Activated CD4-positive, alpha-beta T cell treated with anti-CD3 and anti-CD28 coated beads, Interleukin-2, amount 50 U/mL, for 48 hours (primary cell): ENCODE measurements at places on chromosomes 7 and 10.

GRCh38 chr10:7738536-7739407 is 35.7 kb downstream of the ITIH2 start:
- DNase-seq = no peak

GRCh38 chr10:4678023-4678950 is 147.7 kb upstream of the AKR1E2 start:
- no peak for DNase-seq

- no peak for DNase-seq
These were observed 29.1 kb downstream of the STRA8 start for GRCh38 chr7:135262623-135263320.

DNA sequence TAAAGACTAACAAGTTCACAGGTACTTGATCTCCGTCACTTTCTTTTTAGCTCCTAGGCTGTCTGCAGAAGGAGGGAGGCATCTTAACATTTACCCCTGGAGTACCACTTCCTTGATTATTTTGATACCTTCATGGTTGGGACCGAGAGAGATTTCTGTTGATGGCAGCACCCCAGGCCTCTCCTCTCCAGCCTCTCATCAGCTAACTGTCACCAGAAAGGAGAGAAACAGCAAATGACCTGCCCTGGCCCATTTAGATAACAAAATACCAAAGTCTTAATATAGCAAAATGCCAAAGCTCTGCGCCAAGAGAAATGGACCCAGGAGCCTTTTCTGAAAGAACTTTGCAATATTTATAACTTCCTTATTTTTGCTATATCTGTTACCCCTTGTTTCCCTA is 30.0 kb upstream of the KLHL7 start:
- DNase-seq = no peak

GRCh38 chr7:64849250-64849923 is 53.7 kb upstream of the ZNF273 start:
- DNase-seq = no peak

GRCh38 chr10:30155401-30155800 is 96.0 kb upstream of the JCAD start:
- DNase-seq = no peak

- no peak for DNase-seq
These were observed 733.5 kb upstream of the LRRTM3 start for GRCh38 chr10:66192162-66192831.

DNA sequence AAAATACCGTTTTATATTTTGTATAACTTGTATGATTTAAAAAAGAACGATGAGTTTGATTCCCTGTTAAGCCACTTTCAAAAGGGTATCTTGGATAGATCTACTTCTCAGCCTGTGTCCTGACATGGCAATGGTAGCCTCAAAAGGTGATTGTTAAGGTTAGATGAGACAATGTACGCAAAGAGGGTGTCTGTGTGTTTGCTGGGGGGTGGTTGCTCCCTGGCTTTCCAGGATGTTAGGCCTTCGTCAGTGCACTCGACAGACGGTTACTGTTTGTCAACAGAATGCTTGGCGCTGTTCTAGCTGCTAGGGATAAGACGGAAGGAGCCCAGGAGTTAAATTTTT is 90.3 kb downstream of the NEURL1 start:
- peak; percentile 13 for DNase-seq

DNA sequence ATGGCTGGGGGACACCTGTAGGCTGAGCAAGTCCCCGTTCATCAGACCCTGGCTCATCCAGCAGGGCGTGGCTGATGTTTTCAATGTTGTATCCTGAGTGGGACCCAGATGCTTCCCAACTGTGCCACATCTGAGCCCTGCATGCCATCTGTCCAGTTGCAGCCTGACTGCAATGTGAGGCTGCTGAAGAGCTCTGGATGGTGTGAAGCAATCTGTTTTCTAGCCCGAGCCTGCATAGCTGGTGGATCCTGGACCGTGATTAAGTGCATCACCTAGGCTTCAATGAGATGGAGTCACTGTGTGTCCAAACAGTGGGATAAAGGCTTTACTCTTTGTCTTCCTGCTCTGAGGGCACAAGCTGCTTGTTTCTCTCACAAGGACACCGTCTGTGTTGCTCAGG is 99.8 kb downstream of the TCF7L2 start:
- DNase-seq = no peak

DNA sequence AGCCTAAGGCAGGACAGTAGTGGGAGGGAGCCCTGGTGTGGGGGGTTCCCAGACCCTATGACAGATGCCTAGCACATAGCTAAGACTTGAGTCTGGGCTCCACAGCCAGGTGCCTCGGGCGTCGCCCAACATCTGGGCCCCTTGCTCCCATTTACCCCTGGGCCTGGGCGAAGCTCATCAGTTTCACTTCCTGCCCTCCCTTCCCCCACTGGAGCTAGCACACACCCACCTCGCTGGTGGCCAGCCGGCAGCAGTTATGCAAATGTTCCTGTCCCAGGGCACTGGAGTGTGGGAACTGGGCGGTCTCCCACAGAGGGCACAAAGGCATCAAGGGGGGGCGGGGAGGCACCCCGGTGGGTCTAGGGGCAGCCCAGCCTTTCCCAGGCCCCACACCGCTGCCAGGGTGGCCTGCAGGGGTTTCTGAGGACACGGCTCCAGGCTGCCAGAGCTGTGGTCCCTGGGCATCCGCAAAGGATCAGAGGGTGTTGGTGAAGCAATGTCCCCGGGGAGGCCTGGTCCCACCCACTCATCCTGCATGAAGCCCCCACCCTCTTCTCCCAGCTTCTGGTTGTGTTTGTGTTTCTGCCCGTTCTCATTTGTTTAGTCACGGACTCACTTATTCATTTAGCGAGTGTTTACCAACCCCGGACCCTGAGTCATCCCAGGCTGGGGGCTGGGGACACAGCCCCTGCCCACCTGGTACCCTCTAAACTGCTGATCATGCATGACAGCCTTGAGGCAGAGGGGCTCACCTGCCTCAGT is 20.4 kb downstream of the SH2B2 start:
- peak; percentile 36 for DNase-seq

DNA sequence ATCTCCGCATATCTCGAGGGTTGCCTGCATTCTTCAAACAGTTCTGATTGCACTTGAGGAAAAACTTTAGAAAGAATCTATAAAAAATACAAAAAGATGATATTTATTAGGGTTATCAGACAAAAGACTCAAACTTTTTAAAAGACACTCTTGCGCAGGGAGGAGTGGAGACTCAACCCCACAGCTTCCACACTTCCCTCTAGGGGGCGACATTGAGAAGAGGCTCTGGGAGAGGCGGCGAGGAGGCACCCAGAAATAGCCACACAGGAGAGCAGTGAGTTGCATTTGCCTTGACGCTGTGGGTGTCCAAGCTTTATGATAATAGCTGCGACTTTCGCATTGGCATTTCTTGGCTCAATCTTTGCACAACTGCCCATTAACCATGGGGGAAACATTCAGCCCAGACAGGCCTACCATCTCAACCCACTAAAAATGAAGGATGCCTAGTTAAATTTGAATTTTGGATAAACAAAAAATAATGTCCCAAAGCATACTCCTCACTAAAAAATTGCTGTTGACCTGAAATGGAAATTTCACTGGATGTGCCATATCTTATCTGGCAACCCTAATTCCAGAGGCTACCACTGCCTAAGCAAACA is 86.2 kb downstream of the EBF3 start:
- peak; percentile 43 for DNase-seq

DNA sequence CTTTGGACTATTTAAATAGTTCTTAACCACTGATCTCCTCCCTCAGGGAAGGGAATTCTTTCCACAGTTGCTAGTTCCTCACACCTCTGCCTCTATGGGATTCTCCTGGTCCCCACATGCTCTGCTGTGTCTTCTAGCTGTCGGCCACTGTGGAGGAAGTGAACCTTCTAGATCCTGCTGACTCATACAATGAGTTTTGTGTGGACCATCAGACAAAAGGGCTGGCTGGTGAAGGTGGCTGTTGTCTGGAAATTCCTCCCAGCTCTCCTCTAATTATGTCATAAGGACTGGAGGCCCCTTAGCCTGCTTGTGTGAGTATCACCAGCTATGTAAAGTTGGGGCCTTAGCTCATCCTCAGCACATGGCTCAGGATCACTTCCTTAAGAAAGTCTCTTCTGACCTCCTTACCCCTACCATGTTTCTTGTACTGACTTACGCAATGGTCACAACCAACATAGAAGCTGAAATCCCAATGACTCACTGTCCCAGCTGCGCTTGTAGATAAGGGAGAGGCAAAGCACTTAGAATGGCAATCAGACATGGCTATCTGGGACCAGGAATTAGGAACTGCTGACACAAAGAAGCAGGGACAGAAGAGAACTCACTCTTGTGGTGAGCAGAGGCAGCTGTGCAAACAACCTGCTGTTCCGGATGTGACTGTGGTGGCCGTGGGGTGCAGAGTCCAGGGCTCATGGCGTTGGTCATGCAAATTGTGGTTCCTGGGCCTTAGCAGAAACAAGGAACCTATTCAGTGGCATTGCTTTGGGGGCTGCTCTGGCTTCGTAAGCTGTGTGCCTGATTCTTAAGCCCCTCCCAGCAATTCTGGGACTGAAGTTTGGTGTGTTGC is 2.5 kb upstream of the MACC1 start:
- no peak for DNase-seq

- no peak for DNase-seq
These were observed 327.5 kb upstream of the PLXDC2 start for GRCh38 chr10:19488592-19489280.

- DNase-seq = no peak
These were observed 52.8 kb downstream of the HHEX start for GRCh38 chr10:92742331-92743228.

DNA sequence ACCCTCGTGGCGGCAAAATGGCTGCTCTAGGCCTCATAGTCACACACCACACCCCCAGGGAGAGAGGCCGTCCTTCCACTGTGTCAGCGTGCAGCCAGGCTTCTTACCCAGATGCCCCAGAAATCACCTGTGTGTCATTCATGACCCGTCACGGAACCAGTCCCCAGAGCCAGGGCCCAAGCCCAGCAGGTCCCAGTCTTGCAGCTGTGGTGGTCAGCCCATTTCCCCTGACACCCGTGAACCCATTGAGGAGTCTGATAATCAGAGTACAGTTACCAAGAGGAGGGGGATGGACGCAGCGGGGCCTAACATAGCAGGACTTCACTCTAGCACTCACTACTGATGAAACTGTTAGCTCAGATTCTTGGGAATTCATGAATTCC is 112.1 kb downstream of the ACTR3B start:
- DNase-seq = no peak

- no peak for DNase-seq
These were observed 24.0 kb upstream of the TM9SF3 start for GRCh38 chr10:96610817-96611216.

GRCh38 chr7:75916259-75916658 is 1.3 kb downstream of the POR start:
- no peak for DNase-seq

DNA sequence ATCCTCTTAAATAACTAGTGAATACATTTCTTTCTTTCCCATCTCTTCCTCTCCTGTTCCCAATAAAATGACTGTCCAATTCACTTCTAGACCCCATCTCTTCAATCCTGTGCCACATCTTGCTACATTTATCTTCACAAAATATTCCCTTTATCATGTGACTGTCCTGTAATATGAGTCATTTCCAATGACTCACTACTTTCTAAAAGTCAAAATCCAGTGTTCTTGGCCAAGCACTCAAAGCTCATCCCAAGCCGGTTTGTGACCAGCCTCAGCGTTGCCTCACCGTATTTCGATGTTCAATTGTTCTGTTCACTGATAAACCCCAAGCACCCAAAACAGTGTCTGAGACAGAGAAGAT is 104.7 kb downstream of the PARD3 start:
- DNase-seq = no peak

- DNase-seq = no peak
These were observed 74.3 kb downstream of the SVOPL start for GRCh38 chr7:138626846-138627245.

GRCh38 chr7:149330914-149331567 is 69.0 kb downstream of the ZNF783 start:
- DNase-seq = no peak

DNA sequence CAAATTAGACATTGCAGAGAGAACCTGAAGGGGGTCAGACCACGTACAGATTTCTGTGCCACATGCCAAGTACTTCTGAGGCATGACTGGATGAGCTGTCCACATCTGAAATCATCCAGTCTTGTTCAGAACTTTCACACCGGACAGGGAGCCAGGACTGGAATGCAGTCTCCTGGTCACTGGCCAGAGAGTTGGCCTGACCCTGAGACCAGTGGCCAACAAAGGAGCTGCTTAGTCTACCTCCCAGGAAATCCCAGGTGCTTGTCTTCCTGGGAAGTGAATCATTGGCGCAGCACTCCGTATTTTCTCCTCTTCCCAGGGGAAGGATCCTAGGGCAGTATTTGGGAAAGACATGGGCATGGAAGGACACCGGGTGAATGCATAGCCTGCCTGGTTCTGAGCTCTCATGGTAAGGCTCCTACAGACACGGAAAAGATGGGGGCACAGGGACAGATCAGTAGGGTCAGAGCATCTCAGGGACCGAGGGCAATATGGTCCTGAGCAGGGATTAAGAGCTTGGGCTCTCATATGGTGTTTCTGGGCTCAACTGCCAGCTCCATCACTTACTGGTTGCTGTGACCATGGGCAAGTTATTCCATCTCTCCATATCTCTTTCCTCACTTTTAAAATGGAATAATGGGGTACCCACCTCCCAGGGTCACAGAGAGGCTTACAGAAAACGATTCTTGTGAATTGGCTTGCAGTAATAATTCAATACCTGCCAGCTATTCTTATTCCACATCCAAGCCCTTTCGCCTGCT is 1.3 kb upstream of the SCD start:
- DNase-seq = no peak

DNA sequence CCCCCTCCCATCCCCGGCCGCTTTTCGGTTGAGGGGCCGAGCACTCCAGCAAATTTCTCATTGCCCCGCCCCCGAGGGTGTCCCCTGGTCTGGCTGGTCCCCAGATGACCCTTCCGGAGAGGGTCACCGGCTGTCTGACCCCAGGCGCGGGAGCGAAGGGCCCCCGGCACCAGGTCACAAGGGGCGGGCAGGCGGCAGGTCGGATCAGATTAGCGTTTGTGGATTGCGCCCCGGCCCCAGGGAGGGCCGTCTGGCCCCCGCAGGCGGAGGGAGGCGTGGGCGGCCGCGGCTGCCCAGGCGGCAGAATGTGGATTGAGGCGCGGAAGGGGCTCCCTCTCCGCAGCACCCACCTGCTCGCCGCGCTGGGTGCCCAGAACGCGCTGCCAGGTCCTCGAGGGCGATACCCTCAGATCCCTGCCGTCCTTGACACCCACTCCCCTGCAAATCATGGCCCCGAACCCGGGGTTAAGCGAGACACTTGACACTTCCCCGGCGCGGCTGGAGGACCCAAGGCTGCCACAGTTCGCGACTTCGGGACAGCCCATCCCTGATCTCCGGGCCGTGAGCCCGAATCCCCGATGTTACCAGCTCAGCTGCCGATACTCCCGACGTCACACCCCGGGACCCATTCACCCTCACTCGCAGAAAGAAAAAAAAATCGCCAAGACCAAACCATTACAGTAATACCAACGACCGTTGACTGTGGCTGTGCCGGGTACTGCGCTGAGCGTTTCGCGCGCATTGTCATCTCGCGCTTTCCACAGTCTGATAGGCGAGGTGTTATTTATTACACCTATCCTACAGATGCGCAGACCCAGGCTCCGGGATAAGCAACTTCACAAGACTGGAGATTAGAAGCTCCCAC is 953 bp downstream of the NODAL start:
- peak; percentile 10 for DNase-seq

- peak; percentile 36 for DNase-seq
These were observed 882 bp downstream of the IRF5 start for GRCh38 chr7:128938544-128939074.

- peak; percentile 32 for DNase-seq
These were observed 223.6 kb downstream of the GATA3 start for GRCh38 chr10:8278099-8278498.

GRCh38 chr10:105029286-105029685 is 388.2 kb downstream of the SORCS3 start:
- DNase-seq = no peak
